Right atrium auricular region (tissue), 2 donors: ENCODE measurements at places on chromosomes 1 and 21. TPM values are rescaled to one million over a fixed set of nuclear protein-coding genes. Genes with fewer than 3 reads are reported as not detected.

GRCh38 chr1:171311771-171312558 is 2.0 kb upstream of the FMO4 start:
- no peak for DNase-seq

- DNase-seq = no peak
Observed at GRCh38 chr1:230548357-230548756, 93.9 kb upstream of the COG2 start.

Gene NGF
- 12.0 TPM for total RNA-seq

Gene EPHB2
- total RNA-seq = 1.8 TPM

- DNase-seq = no peak
Observed at GRCh38 chr1:36342426-36343185, 19.2 kb upstream of the EVA1B start.
